ENCODE measurements at places on chromosomes 7 and 10.
A peak's percentile ranks its signal among the peaks of the same experiment; 100 is the strongest.

GRCh38 chr10:100826031-100826651, 80.8 kb downstream of the PAX2 start:
- no peak for DNase-seq

DNA sequence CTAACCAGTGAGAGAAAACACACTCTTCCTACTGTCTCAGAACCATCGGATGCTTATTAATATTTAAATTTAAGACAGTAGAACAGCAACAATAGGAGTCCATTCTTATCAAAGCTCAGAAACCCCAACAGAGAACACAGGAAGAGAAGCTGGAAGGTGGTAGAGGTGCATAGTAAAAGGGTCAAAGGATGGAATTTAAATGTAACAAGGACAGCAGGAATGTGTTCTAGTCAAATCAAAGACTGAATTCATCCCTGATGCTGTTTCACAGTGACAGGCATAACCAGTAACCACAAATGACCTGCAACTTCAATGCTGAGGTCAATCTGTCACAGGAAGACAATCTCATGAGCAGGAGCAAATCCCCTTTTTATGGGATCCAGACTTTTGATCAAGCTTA, 1259.7 kb downstream of the XPNPEP1 start:
- DNase-seq, result no peak

- no peak for DNase-seq
Observed at GRCh38 chr7:139771001-139771956, 6.5 kb downstream of the HIPK2 start.

GRCh38 chr10:106761906-106762305, 402.6 kb downstream of the SORCS1 start:
- no peak for DNase-seq

DNA sequence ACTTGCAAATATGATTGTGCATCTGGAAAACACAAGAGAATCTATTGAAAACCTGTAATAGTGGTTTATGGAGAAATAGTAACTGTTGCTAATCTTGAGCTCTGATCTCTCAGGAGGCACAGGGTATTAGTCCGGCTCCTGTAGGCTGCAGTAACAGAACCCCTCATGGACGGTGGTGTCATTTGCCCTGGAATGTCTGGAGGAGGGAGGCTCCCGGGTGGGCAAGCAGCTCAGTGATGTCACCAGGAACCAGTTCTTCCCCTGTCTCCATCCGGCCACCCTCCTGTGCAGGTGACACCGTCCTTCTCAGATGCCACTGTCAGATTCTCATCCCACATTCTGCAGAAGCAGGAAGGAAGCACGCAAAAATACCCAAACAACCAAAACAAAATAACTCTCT, 29.3 kb downstream of the INPP5A start:
- DNase-seq, result no peak

- DNase-seq, result no peak
Observed at GRCh38 chr7:74286131-74286530, 3.1 kb upstream of the CLIP2 start.

DNA sequence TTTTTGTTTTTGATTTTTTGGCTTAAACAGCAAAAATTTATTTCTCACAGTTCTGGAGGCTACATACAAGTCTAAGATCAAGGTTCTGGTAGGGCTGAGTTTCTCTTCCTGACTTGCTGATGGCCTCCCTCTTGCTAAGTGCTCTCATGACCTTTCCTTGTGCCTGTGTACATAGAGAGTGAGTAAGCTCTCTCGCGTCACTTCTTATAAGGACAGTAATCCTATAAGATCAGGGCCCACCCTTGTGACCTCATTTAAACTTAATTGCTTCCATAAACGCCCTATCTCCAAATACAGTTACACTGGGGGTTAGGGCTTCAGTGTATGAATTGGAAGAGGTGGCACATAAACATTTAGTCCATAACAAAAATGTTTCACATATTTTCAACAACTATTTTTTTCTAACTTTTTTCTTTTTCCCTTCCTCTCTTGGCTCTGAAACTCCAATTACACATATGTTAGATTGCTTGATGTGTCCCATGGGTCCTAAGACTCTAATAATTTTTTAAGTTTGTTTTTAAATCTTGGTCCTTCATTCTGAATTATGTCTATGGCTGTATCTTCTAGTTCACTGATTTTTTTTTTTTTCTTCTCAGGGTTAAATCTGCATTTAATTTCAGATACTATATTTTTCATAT, 149.8 kb downstream of the HBP1 start:
- no peak for DNase-seq

GRCh38 chr7:36985316-36985715, 261.0 kb upstream of the AOAH start:
- no peak for DNase-seq

GRCh38 chr7:112084520-112084971, 121.7 kb downstream of the DOCK4 start:
- DNase-seq, result no peak

DNA sequence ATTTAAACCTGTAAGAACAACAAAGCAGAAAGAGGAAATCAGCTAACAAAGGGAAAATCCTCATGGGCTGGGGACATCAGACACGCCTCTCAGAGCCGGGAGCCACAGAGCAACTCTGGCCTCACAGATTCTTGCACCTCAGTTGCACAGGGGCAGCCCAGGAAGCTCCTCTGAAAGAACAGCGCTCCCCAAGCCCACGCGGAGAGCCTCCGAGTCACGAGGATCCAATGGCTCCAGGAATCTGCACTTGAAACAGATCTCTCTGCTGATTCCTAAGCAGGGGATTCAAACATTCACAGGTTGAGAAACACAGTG, 213.2 kb upstream of the MGMT start:
- no peak for DNase-seq

DNA sequence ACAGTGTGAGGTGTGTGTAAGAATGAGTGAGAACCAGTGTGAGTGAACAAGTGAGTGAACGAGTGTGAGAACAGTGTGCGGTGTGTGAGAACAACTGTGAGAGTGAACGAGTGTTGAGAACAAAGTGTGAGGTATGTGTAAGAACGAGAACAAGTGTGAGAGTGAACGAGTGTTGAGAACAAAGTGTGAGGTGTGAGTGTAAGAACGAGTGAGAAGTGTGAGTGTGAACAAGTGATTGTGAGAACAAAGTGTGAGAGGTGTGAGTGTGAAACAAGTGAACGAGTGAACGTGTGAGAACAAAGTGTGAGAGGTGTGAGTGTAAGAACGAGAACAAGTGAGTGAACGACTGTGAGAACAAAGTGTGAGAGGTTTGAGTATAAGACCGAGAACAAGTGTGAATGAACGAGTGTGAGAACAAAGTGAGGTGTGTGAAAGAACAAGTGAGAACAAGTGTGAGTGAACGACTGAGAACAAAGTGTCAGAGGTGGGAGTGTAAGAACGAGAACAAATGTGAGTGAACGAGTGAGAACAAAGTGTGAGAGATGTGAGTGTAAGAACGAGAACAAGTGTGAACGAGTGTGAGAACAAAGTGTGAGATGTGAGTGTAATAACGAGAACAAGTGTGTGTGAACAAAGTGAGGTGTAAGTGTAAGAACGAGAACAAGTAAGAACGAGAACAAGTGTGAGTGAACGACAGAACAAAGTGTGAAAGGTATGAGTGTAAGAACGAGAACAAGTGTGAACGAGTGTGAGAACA, 47.9 kb downstream of the ESYT2 start:
- DNase-seq, result no peak

DNA sequence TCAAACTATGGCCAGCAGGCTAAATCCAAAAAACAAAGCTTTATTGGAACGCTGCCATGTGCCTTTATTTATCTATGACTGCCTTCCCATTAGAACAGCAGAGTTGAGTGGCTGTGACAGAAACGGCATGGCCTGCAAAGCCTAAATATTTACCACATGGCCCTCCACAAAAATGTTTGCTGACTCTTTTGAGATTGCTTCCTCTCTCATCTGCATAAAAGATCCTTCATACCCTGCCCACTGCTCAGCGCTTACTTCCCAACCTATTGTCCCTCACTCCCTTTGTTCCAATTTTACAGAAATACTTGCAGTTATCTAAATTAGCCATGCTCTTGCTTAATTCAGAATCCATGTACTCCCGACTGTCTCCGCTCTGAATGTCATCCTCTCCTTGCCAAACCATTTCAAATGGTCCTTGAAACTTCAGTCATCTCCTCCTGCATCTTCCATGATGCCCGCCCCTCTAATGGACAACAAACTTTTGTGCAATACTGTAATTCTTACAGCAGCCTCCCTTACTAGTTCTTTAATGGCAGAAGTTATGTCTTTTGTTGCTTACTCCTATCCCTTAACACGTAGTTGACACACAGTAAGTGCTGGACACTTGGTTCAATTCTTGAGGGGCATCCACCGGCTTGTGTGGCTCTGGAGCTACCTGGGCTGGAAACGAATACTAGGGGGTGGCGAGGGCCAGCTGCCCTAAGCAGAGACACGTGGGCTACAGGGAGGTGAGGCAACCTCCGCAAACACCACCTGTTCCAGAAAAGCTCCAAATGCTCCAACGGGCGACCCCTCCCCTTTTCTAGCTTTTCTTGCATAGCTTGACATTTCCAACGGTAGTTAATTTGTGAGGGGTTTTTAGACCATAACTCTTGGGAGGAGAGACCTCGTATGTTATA, 832 bp downstream of the XRCC2 start:
- no peak for DNase-seq

DNA sequence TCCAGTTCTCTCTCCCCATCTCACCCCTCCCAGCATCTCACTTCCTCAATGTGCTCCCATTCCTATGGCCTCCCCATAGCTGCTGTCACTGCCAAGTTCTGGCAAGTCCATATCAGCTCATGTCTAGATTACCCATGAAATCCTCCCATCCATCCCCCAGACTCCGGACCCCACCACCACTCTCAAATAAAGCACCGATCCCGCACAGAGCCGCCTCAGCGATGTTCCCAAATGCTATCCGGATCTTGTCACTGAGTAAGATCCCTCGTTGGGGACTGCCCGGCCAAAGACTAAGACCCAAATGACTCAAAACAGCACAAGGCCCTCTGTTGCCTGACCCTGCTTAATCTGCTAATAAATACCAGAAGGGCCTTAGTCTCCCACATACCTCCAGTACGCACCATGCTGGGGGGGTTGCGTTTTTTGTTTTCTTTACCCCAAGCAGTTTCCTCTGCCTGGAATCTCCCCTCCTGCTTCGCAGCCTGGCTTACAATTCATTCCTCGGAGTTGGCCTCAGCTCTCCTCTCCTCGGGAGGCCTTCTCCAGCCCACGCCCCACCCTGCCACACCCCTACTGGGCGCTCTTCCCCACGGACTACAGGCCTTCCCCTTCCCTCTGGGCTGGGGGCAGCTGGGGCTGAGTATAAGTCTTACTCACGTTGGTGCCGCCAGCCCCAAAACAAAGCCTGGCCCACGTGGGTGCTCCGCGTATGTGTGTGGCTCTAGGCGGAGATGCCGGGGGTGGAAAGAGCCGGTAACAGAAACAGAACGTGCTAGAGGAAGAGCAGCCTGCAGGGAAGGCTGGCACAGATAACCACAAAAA, 1.8 kb upstream of the DUSP5 start:
- no peak for DNase-seq

- DNase-seq, result peak; percentile 13
Observed at GRCh38 chr7:155804897-155805825, 7.1 kb downstream of the SHH start.

DNA sequence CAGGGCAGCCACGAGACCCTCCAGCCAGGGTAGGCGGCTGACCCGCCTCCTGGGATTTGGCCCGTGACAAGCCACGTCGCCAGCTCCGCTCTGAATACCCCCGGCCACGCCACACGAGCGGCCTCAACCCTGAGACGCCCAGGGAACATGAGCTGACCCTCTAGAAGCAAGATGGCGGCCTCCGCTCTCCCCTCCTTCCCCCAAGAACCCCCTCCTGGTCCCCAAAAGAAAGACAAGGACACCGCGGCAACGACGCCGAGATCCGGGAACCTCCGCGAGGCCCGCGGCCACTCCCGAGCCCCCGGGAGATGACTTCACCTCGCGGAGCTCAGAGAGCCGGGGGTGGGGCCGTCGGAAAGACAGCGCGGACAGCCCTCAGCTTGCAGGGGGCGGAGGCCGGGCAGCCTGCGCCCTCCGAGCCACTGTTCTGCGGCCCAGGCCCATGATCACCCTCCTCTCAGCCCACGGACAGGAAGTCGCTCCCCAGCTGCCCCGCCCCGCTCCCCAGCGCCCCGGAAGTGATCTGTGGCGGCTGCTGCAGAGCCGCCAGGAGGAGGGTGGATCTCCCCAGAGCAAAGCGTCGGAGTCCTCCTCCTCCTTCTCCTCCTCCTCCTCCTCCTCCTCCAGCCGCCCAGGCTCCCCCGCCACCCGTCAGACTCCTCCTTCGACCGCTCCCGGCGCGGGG, at the start of gene RALA:
RALA (plus strand) TSS at position 526 of the 685 bp plus-strand sequence. CDS start 63,096 bp downstream, outside the sequence.
- peak; percentile 80 for DNase-seq

GRCh38 chr10:121648493-121648892, 50.2 kb upstream of the FGFR2 start:
- no peak for DNase-seq

DNA sequence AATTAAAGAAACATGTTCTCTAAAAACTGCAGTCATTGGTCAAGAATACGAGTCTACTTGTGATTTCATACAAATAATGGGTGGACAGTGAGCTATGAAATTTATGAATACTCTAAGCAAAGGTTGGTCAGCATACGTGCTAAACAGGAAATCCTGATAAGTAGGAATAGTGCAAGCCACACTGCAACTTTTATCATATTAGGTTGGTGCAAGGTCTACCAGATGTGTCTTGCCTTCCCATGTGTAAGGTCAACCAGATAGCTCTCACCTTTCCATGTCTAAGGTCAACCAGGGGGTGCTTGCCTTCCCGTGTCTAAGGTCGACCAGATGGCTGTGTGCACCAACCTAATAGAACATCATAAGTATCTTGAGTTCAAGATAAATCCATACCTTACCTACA, 2.0 kb upstream of the ITGB1 start:
- DNase-seq, result no peak

- no peak for DNase-seq
Observed at GRCh38 chr7:123665896-123666295, 10.2 kb downstream of the LMOD2 start.

DNA sequence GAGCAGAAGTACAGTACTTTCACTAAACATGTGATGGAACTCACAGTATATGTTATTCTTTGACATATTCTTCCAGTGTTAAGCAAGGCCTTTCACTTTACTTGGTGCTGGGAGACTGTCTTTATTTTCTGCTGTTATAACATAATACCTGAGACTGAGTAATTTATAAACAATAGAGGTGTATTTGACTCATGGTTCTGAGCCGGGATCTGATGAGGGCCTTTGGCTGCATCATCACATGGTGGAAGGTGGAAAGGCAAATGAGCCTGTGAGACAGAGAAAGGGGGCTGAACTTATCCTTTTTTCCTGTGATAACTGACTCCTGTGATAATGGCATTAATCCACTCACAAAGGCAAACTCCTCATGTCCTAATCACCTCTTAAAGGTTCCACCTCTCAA, 1.4 kb downstream of the SUPV3L1 start:
- DNase-seq, result no peak

GRCh38 chr7:38481401-38481800, 149.8 kb downstream of the AMPH start:
- no peak for DNase-seq

GRCh38 chr7:129332254-129333035, 101.8 kb upstream of the STRIP2 start:
- no peak for DNase-seq

DNA sequence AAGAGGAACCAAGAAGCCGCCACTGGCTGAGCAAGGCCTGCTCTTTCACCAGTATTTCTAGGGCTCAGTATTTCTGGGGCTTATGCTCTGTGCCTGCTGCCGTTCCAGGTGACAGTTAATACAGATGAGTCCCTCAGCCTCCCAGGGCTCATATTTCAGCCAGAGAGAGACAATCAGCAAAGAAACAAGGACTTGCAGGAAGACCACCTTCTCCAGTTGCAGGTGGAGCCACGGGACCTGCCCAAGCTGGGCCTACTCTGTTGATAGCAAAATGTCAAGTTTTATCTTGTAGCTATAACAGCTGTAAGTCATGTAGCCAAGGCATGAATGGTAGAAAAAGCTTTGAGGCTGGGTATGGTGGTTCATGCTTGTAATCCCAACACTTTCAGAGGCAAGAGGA, 42.7 kb downstream of the NPTX2 start:
- no peak for DNase-seq

Data from activated CD4-positive, CD25-positive, alpha-beta regulatory T cell treated with anti-CD3 and anti-CD28 coated beads, Interleukin-2, amount 50 U/mL, for 16 hours (primary cell).